ENCODE measurements at places on chromosomes 5 and 9. TPM values are rescaled to one million over a fixed set of nuclear protein-coding genes. Genes with fewer than 3 reads are reported as not detected.

Gene MTAP
- total RNA-seq: 90.0 TPM

Gene PLAC8L1
- 2.6 TPM for total RNA-seq

Gene NRG2
- 2.8 TPM for total RNA-seq

Gene FIBCD1
- 1.8 TPM for total RNA-seq

Gene SRD5A1
- 12.8 TPM for total RNA-seq

Gene CMYA5
- 6.7 TPM for total RNA-seq

Gene RFESD
- 4.2 TPM for total RNA-seq

DNA sequence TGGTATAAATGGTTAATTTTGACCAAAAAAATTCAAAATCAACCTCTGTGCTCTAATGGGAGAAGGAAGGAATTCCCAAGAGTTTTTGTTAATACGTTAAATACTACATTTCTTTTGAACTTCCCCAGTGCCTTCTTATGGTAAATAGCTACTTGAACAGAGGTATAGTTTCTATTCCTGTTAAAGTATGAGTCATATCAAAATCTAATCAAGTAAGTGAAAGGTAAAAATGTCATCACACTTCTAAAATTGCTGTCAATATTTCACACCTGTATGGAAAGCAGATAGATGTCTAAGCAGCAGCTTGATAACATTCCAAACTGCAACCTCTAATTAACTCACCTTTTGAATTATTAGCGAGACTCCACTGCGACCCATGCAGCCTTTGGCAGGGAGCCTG, 214.1 kb upstream of the MEF2C start:
- H3K4me3 ChIP-seq: no peak overlapping the region
- H3K4me1 ChIP-seq: peaks cover 3% of the 10 kb centered on the region
- H3K36me3 ChIP-seq: no peaks in the 10 kb centered on the region
- H3K27ac ChIP-seq: no peak overlapping the region
- DNase-seq: no peak
- no peaks in the 10 kb centered on the region for H3K27me3 ChIP-seq

DNA sequence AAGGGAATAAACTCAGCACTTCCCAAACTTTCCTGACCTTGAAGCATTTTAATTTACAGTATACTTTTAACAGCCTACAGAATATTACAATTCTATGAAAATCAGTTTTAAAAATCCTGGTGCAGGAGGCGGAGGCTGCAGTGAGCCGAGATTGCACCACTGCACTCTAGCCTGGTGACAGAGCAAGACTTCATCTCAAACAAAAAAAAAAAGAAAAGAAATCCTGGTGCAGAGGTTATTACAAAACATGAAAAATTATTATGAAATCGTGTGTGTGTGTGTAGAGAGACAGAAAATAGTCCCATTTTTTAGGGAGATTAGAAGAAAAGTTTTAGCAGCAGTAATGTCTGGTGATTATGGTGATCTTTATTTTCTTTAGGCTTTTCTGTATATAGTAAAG, 26.9 kb downstream of the GOLPH3 start:
- H3K27me3 ChIP-seq: no peaks in the 10 kb centered on the region
- DNase-seq: no peak
- no peak overlapping the region for H3K4me3 ChIP-seq
- H3K36me3 ChIP-seq: peaks cover 10% of the 10 kb centered on the region
- H3K4me1 ChIP-seq: peaks cover 35% of the 10 kb centered on the region
- H3K27ac ChIP-seq: peak overlapping the region; percentile 11

DNA sequence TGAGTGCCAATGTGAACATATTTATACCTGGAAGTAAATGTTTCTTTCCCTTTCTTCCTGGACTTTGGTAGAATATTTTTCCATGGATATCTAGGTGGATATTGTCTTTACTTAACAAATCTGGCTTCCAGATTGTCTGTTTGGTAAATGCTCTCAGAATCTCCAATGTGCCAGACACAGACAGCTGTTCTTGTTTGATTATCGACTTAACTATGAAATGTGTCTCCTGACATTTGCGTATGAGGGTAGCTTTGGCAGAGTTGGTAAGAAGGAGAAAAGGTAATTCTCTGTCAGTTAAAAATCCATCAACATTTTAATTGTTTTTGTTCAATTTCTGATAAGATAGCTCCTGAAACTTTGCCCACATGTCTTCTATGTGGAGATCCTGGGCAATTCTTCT, 196.4 kb upstream of the NUDT12 start:
- H3K4me1 ChIP-seq: no peaks in the 10 kb centered on the region
- DNase-seq: no peak
- H3K36me3 ChIP-seq: no peaks in the 10 kb centered on the region
- no peaks in the 10 kb centered on the region for H3K27me3 ChIP-seq

DNA sequence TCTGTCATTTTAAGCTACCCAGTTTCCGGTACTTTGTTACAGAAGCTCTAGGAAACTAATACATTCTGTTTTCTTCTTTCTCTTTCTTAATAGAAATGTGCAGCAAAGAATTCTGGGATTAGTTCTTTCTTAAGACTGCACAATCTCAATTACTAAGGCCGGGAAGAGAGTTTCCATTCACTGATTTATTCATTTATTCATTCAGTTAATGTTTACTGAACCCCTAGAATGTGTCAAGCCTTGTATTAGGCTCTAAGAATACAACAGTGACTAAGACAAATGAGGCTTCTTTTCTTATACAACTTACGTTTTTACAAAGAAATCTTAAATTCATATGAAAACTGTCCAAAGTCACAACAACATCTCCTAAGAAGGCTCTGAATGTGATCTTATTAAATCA, 27.5 kb upstream of the THG1L start:
- no peak overlapping the region for H3K4me3 ChIP-seq
- DNase-seq: no peak

- no peaks in the 10 kb centered on the region for H3K27me3 ChIP-seq
- H3K4me3 ChIP-seq: no peak overlapping the region
- H3K27ac ChIP-seq: no peak overlapping the region
- H3K36me3 ChIP-seq: peaks cover 5% of the 10 kb centered on the region
- no peak for DNase-seq
These were observed 919.6 kb upstream of the SEMA6A start for GRCh38 chr5:117494188-117494587.

- no peaks in the 10 kb centered on the region for H3K4me1 ChIP-seq
- DNase-seq: no peak
- H3K27ac ChIP-seq: no peak overlapping the region
- H3K27me3 ChIP-seq: no peaks in the 10 kb centered on the region
These were observed 98.4 kb downstream of the LIX1 start for GRCh38 chr5:97044052-97044451.

DNA sequence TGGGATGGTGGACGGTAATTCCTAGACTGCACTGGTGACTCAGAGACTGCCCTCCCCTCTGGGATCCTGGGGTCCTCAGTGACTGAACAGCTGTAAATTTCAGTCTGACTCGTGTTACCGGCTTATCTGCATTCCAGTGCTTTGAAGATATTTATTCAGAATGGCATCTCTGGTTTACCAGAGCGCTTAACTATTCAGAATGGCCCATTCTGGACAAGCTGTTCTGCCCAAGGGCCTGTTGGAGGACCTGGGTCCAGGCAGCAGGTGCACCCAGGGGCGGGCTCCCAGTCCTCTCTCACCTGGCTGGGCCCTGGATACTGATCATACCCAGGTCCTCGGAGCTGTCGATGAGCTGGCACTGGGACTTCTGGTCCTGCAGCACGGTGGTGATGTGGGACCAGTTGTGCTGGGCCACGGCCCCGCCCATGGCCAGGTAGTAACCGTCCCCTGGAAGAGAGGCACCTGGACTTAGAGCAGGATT, 48.0 kb downstream of the SARDH start:
- DNase-seq: peak; percentile 62
- no peak overlapping the region for H3K4me3 ChIP-seq
- H3K36me3 ChIP-seq: no peaks in the 10 kb centered on the region
- peaks cover 57% of the 10 kb centered on the region for H3K4me1 ChIP-seq

DNA sequence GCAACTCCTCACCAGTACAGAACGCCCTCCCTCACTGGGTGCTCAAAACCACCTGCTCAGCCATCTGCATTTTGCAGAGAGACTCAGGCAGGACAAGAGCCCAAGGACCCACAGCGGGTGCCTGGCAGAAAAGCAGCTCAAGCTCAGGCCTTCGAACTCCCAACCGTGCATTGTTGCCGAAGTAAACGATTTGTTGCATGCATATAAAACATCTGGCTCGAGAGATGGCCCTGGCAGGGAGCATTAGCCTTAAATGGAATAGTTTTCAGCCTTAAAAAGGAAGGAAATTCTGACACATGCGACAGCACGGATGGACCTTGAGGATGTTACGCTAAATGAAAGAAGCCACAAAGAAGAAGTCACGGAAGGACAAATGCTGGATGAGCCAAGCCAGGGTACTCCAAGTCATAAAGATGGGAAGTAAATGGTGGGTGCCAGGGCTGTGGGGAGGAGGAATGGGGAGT, 160.4 kb upstream of the PHYKPL start:
- H3K27ac ChIP-seq: no peak overlapping the region
- no peak overlapping the region for H3K4me3 ChIP-seq
- H3K4me1 ChIP-seq: peaks cover 3% of the 10 kb centered on the region
- H3K27me3 ChIP-seq: peaks cover 5% of the 10 kb centered on the region
- DNase-seq: no peak

DNA sequence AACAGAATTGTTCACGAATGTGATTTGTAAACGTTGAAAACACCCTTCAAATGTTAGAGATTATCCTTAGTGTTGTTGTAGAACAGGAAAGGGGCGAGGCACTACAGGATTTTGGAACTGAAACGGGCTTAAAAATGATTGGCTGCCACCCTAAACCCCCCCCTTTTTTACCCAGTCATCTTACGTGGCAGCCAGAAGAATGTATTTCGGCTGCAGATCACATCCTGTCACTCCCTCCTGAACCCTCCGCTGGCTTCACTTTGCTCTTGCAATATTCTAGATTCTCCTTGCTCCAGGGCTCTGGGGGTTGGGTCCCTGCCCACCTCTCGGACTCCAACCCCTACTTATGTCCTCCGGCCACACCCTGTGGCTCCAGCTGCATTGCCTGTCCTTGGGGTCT, 13.9 kb upstream of the UNC5A start:
- H3K4me3 ChIP-seq: no peak overlapping the region
- H3K27ac ChIP-seq: no peak overlapping the region
- H3K27me3 ChIP-seq: peaks cover 61% of the 10 kb centered on the region
- no peak for DNase-seq

- no peak overlapping the region for H3K4me3 ChIP-seq
- no peak overlapping the region for H3K27ac ChIP-seq
- no peak for DNase-seq
- no peaks in the 10 kb centered on the region for H3K36me3 ChIP-seq
- peaks cover 1% of the 10 kb centered on the region for H3K27me3 ChIP-seq
- no peaks in the 10 kb centered on the region for H3K4me1 ChIP-seq
These were observed 435.7 kb downstream of the SH3GL2 start for GRCh38 chr9:18014556-18014955.

DNA sequence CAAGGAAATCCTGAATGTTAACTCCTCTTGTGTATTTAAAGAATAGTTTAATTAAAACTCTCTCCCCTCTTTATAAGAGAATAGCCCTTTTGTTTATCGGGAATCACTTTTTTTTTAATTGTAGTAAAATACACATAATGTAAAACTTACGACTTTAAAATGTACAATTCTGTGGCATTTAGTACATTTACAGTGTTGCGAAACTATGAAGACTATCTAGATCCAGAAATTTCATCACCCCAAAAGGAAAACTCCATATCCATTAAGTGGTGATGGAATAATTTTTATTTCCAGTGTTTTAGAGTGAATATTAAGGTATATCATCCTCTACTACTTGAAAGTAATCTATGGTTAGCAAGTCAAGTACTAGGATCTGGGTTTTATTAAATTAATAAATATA, 36.8 kb downstream of the KDM3B start:
- H3K27ac ChIP-seq: no peak overlapping the region
- H3K4me3 ChIP-seq: no peak overlapping the region
- peaks cover 7% of the 10 kb centered on the region for H3K4me1 ChIP-seq
- DNase-seq: no peak
- H3K27me3 ChIP-seq: no peaks in the 10 kb centered on the region

- no peak overlapping the region for H3K4me3 ChIP-seq
- H3K27me3 ChIP-seq: no peaks in the 10 kb centered on the region
These were observed 18.9 kb upstream of the IQGAP2 start for GRCh38 chr5:76384189-76384588.

DNA sequence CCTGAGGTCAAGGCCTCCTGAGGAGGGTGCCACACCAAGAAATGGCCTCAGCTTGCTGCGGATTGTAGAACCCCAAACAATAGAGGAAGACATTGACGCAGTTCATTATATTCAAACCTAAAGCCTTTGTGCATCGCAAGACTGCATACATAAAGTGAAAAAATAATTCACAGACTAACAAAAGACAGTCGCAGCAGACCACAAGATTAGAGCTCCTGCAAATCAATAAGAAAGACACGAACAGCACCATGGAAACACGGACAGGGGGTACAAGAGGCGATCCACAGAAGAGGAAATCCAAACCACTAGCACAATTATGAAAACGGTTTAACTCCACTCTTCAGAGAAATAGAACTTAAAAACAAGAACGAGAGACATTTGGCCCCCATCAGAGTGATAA, 10.0 kb upstream of the TCOF1 start:
- no peak for DNase-seq
- H3K36me3 ChIP-seq: no peaks in the 10 kb centered on the region
- peaks cover 14% of the 10 kb centered on the region for H3K4me1 ChIP-seq
- no peak overlapping the region for H3K4me3 ChIP-seq

- DNase-seq: no peak
- H3K27me3 ChIP-seq: peaks cover 5% of the 10 kb centered on the region
- no peak overlapping the region for H3K27ac ChIP-seq
- no peak overlapping the region for H3K4me3 ChIP-seq
- H3K4me1 ChIP-seq: peaks cover 15% of the 10 kb centered on the region
These were observed 12.2 kb upstream of the SMIM32 start for GRCh38 chr5:136205061-136205702.

DNA sequence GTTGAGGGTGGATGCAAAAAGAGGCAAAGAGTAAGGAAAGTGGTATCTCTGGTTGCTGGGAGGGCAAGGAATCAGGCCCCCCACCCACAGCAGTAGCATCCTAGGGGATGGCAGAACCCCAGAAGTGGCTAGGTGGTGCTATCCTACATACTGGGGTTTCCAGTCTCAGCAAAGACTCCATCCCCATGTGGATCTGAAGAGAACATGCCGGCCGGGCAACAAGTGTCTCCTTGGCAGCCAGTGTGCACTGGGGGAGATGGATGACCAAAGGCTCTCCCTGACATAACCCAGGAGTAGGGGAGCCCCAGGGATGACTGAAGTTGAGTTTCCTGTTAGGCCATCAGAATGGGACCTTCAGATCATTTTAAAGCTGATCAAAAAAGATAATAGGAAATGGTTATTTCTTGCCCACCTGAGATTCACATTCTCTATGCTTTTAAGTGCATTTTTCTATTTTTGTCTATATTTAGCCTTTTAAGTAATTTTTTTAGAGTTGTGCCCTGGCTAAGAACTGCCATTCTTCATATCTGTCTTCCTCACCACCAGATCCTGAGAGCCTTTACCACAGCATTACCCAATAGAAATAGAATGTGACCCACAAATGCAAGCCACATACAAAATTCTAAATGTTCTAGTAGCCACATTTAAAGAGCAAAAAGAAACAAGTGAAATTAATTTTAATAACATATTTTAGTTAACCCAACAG, 78.7 kb upstream of the SMIM23 start:
- H3K27ac ChIP-seq: no peak overlapping the region
- peaks cover 4% of the 10 kb centered on the region for H3K4me1 ChIP-seq
- no peak overlapping the region for H3K4me3 ChIP-seq
- H3K36me3 ChIP-seq: no peaks in the 10 kb centered on the region
- peaks cover 3% of the 10 kb centered on the region for H3K27me3 ChIP-seq
